ENCODE measurements at places on chromosomes 3 and 15.

- no peak for DNase-seq
These were observed 1.2 kb downstream of the CPA3 start for GRCh38 chr3:148866261-148866660.

- DNase-seq = no peak
These were observed 402.8 kb upstream of the RARB start for GRCh38 chr3:25025236-25025635.

DNA sequence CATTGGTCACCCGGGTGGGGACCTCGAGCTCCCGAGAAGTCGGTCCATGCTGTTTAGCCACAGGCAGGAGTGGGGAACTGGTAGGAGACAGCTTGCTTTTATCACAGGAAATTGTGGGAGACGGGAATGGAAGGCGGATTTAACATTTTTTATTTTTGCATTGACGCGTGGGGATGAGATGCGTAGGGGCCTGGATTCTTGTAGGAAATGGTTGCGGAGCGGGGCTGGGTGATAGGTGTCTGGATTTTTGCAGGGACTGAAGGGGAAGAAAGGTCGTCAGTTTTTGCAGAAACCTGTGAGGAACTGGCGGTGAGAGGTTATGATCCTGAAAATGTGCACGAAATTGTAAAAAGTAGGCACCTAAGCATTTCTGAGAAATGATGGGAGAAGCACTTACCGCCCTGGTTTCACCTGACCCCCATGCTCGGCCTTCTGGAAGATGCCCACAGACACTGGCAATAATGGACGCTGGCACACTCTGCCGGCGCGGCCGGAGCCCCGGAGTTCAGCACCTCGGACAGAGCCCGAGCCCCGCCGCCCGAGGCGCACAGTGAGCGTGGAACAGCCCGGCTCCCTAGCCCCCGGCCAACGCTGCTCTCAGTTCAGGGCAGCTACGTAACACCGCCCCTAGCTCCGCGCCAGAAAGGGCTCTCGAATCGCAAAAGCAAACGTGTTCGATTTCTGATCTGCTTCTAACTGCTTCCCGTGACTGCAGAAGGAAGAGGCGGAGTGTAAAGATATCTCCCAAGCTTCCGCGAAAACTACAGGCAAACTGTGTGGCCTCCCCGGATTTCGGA lies 928 bp downstream of the ANKRD34C start:
- no peak for DNase-seq

- no peak for DNase-seq
These were observed 498 bp upstream of the SEMA4B start for GRCh38 chr15:90200534-90201129.

GRCh38 chr15:48447657-48448056 lies 116.4 kb downstream of the DUT start:
- peak; percentile 16 for DNase-seq

DNA sequence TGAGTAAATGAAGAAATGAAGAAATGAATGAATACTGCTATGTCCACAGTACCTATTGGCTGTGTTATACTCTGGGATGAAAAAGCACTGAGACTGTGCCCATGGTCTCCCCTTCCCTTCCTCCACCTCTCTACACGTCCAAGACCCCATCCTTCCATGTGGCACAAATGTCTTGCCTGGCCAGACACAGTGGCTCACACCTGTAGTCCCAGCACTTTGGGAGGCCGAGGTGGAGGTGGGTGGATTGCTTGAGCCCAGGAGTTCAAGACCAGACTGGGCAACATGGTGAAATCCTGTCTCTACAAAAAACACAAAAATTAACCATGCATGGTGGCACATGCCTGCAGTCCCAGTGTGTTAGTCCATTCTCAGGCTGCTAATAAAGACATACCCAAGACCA lies 200.1 kb downstream of the FAM43A start:
- DNase-seq = no peak

DNA sequence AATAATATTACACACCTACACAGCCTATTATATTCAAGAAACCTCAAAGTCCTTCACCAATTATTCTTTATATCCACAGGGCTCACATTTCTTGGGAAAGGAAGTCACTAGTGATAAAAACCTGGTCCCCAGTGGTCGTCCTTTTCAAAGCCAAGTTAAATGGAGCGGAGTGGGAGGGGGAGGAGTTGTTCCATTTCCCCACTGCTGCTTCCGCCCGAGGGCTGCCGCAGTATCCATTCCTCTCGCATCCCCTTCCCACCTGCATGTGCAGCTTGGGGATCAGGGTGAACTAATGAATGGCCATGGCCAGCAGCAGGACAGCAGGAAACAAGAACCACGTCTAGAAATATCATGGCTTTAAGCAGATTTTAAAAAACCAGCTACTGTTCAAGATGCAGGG lies 76.4 kb upstream of the SEMA6D start:
- no peak for DNase-seq

DNA sequence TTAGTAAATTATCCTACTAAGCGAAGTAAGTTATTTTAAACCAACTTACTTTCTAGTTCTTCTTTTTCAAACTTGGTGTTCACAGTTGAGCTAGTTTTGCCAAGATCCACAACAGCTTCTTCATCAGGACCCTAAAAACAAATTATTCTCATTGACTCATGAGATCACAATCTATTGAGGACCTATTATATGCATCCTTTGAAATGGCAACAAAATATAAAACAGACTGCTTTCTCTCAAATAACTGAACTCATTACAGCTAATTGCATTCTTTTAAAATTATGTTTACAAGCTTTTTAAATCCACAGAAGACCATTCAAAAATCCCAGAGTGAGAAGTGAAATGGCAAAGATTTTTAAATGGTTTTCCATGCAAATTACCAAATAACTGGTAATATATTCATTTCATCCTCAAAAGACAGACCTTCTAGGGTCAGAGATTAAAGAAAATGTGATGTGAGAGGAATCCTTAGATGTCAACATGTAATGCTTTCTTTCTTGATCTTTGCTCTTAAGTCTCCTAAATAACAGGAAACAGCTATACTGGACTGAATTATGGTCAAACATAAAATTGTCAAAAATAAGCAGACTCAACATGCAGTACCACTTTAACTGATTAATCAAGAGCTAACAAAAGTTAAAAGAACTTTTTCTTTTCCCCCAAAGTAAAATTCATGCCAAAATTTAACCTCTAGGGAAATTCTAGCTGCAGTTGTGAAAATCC lies 31.7 kb downstream of the SLC4A7 start:
- no peak for DNase-seq

DNA sequence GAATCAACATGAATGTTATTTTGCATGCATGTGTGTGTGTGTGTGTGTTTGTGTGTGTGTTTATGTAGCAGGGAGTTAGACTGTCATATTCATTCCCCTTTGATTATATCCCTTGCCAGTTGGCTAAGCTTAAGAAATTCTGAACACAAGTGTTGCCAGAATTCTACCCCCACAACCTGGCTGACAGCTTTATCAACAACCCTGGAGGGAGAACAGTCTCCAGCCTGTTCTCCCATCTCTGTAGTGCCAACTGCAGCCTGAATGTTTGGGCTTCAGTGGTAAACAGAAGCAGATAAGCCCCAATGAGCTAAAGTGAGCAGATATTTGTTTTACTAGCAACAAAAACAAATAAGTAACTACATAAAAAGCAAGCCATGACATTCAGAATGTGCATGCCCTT lies 162.6 kb upstream of the ABI3BP start:
- DNase-seq = no peak

DNA sequence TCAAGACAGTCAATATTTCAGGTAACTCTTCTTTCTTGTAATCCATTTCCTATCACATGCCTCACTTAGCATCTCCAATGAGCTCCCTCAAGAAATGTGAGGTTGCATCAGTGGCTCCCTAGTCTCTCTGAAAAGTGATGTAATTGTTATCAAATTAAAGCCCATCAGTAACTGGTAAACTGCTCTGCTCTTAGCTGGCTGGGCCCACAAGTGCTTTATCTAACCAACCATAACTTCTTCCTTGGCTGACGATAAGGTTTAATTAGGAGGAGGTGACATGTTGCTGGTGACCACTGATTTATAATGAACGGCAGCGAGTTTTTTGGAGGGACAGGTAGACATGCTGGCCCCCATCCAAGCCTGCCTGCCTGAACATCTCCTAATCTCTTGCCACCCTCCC lies 79.6 kb downstream of the RTP4 start:
- DNase-seq = no peak

DNA sequence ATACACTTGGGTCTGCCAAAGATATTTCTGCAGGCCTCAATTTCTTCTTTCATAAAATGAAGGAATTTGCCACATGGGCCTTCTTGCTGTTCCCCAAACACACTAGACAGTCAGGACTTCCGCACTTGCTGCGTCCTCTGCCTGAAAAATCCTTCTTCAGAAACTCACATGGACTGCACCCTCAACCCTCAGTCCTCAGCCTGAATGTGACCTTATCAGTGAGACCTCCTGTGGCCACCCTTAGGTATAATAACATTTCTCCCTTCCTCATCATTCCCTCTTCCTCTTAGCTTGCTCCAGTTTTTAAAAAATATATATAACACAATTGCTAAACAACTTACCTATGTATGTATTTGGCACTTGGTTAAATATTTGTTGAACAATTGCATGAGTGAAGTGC lies 257.5 kb downstream of the MFSD1 start:
- DNase-seq = no peak

DNA sequence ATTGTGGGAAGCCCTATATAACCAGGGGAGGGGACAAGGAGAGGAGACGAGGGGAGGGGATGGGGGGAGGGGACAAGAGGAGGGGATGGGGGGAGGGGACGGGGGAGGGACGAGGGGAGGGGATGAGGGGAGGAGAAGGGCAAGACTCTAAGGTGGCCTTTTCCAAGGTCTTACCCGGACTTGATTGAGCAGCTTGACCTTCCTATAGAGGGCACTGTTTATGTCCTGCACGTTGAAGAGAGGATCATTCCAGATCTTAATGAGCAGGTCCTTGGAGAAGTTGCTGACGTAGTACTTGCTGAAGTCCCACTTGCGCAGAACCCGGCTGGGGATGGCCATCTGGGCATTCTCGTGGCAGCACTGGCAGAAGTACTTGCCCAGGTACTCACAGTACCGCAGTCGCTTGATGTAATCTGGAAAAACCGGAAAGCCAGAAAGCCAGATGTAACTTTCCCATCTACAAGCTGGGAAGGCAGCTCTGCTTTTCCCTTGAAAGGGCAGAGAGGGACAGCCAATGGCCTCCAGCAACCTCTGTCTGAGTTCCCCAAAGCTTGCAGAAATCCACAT lies 55.7 kb downstream of the RUBCN start:
- DNase-seq = no peak

DNA sequence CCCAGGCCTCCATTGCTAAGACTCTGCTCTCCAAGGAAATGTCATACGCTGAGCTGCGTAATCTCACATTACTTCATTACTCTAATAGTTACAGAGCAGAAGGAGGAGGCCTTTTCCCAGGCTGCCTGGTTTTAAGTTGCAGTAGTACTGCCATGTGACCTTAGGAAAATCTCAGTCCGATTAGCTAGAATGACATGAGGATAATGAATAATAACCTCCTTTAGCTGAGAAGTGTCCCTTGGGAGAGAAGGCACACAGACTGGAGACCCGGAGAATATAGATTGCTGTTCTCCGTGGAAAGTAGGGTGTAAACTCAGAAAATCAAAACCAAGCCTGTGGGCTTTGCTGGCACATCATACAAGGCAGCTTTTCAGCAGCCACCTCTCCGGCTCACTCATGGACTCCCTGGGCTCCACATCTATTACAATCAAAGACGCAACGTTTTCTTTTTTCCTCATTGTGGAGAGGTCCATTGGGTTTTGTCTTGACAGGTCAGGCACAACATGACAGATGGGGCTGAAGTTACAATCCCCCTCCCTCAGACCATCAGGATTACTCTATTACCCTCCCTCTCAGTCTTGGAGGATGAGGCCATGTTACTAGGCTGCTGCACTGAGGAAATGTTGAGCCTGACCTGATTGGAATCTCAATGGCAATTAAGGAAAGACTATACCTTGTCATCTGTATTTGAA lies 134.8 kb upstream of the MB21D2 start:
- no peak for DNase-seq

DNA sequence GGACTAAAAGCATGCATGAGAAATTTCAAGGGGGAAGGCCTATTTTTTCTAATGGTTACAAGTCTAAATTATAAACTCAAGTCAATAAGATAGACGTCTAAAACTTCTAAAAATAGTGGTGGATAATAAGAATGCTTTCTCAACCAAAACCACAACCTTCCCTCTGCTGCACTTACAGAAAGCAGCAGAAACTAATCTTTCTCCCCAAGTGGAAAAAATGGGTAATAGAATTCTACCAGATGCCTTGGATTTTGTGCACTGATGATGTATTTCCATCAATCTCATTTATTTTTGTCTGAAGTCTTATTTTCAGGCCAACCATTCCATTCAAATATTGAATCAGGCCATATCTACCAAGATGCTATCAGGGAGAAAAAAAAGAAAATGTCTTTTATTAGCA lies 344.7 kb downstream of the NEK10 start:
- no peak for DNase-seq

- no peak for DNase-seq
These were observed 174.0 kb downstream of the RAB11A start for GRCh38 chr15:66043264-66043663.

- no peak for DNase-seq
These were observed 494.0 kb upstream of the NR2F2 start for GRCh38 chr15:95836536-95836935.

DNA sequence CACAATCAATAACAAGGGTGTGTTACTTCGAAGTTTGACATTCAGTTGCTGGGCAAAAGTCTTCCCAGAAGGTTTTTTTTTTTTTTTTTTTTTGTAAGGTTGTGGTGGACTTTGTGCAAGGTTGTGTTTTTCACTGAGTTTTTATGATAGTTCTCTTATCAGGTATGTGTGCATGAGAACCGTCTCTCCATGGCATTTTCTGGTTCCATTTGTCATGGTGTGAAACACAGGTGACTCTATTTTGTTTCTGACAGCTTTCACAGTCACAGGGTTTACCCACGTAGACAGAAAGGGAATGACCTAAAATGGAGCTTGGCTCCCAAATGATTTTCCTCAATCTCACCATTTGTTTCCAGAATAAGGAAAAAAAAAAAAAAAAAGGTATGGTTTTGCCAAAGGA lies 1377.2 kb upstream of the CADM2 start:
- DNase-seq = no peak

- no peak for DNase-seq
These were observed 50.9 kb downstream of the TMEM44 start for GRCh38 chr3:194582196-194582905.

Data from kidney epithelial cell (primary cell).